ENCODE measurements at places on chromosomes 6 and 20.

- DNase-seq = no peak
These were observed 86.5 kb downstream of the CHD6 start for GRCh38 chr20:41531518-41532275.

DNA sequence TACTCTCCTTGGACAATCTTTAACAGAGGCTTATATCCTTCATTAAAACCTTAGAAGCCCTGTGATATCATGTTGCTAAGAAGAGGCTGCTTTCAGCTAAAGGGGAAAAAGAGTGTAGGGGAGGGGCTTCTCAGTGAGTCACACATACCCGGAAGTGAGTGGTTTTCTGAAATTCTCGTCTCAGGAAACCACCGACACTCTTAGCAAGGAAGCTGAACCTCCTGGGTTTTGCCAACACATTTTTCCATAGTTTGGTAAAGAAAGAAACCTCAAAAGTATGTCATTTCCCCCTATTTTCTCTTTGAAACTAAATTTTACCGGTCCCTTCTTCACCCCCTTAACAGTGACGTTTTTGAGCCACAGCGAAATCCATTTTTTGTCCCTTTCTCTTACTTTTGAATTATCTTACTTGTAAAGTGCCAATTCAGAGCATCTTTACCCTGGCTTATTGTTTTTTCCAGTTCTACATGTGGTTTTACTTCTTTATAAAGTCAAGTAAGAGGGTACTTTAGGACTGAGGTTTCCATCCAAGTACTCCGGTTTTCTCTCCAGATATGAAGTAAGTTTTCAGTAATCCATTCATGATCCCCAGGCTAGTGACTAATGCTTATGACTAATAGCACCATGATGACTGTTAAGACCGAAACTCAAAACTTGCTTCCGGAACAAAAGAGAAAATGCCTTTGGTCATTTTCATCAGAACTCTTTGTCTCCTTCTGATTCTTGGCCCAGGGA is 219.3 kb downstream of the ARHGAP18 start:
- DNase-seq = peak; percentile 19

- no peak for DNase-seq
These were observed 171.2 kb downstream of the JARID2 start for GRCh38 chr6:15416932-15417509.

GRCh38 chr20:24909086-24909780 is 39.8 kb upstream of the CST7 start:
- no peak for DNase-seq

DNA sequence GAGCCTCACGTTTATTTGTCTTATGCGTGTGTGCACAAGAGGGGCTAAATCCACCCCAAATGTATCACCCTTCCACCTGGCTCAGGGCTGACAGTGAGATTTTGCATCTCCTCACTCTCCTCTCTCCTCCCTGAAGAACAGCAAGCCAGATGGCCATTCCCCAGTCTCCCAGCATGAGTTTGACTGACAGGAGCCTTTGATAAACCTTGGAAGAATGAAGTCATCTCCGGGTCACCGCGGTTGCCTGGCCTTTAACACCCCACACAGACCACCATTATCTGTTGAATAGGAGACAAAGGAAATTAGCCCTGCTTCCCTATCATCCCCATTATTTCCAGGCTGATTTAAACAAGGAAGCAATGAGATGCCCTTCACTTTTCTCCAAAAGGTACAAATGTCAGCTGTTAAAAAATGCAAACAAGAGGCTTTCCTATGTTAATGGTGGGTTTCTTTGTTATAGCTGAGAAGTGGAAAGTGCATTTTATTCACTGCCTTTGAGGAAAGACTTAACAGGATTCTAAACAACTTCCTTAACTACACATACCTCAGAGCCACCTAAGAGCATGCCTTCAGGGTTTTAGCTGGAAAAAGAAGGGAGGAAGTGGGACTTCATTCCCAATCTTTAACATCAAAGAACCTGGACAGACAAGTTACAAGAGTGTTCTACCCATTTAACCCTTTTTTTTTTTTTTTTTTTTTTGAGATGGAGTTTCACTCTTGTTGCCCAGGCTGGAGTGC is 524.8 kb upstream of the ID4 start:
- no peak for DNase-seq

DNA sequence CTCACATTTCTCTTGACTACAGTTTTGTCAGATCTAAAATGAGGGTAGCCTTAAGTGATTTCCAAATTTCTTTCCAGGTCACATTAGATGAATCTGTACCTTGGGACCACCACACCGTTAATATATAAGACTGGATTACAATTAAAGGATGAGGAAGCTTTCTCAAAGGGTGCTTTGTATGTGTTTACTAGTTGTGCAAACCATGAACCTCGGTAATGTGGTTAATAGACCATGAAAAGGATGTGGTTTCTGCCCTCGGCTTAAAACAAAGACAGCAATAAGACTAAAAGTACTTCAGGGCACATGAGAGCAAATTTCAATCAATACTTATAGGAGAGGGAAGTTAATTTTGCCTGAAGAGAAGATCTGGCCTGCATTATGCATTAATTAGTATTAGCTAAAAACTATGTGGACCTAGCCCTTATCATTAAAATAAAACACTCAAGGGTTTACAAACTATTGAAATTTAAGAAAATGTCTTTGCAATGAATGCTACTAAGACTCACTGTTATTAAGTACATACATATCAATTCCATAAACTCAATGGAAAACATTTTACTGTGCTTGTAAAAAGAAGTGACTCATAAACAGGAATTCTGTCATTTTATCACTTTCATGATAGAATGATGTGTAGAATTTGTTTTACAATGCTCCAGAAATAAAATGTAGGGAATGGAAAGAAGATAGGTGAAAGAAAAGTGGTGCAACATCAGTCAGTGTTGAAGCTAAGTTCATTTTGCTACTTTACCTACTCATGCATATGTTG is 936 bp upstream of the TMX4 start:
- no peak for DNase-seq

DNA sequence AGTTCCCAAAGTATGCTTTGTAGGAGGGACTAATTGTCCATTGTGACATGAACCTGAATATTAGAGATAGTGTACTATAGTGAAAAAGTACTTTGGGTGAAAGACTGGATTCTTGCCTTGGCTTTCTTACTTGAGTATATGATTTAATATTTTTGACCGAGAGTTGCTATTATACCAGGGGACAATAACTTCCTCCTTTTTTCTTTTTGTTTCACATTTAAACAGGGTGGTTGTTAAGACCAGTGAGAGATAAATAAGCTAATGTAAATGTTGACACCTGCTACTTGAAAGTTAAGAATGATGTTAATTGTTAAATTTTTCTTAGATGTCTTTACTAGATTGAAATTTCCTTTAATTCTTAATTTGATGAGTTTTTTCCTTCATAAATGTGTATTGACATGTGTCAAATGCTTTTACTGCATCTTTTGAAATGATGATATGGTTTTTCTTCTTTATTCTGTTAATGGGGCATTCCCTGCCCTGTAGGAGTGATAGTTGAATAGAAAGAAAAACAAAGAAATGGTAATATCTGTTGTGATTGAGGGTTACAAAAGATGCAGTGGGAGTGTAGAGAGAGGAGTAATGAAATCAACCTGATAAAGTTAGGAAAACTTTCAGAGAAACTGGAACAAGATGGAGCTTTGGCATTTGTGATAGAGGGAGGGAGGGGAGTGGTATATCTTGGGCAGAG is 48.4 kb downstream of the ZFAND3 start:
- no peak for DNase-seq

DNA sequence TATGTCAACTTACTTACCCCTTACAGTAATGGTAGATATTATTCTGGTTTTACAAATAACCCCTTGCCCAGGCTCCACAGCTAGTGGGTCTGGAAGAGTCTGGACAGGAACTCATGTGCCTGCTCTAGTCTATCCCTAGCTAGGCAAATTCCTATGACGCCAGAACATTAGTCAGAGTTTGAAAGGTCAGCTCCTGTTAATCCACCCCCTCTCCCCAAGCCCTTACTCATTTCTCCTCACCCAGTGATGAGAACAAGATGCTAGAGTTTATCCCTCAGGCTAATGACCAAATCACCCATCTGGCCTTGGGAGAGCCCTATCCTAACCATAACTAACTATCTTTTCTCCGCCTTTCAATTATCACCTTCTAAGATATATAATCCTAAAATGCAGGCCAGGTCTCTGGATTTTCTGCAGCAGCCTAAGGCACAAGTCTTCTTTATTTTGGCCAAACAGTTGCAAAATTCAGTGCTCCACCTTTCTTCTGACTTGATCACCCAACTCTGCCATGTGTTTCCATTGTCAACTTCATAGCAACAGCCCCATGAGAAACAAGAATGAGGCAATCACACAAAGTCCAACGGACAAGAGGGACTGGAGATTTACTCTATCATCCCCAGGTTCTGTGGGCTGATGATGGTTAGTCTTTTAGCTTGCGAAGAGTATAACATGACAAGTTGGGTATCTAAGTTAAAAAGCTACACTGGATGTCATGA is 113.3 kb downstream of the TASP1 start:
- no peak for DNase-seq

GRCh38 chr6:16712931-16713484 is 48.3 kb downstream of the ATXN1 start:
- DNase-seq = no peak

GRCh38 chr6:74368746-74369145 is 672.7 kb downstream of the CD109 start:
- DNase-seq = no peak

GRCh38 chr6:21639316-21639715 is 45.8 kb downstream of the SOX4 start:
- DNase-seq = no peak

DNA sequence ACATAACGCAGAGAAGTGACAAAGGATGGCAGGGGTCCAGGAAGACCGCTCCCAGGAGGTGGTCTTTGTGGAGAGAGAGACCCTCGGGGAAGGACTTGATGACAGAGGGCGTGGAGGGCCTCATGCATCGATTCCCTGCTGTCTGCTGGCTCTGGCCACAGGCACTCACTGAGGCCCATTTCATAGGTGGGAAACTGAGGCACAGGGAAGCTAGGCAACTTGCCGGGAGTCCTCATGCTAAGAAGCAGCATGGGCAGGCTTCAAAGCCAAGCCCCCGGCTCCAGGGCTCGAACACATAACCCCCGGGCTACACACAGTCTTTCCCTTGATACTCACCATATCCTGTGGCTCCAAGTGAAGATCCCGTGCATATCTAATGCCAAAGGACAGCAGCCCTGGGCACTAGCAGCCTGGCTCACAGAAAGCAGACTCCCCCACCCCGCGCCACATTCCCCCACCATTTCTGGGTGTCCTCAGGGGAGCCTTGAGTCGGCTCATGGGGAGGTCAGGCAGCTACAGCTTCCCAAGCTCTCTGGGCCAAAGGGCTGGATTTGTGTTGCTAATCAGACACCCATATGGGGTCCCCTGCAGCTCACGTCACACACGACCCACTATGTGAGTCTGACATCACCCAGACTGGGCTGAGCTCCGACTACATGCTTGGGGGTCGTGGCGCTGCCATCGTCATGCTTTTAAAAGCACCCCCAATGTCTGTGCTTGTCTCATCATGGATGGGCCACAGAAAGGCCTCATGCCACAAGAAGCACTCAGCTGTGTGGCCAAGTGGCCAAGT is 130.9 kb upstream of the PMEPA1 start:
- DNase-seq = no peak

- DNase-seq = no peak
These were observed 12.2 kb downstream of the RAET1G start for GRCh38 chr6:149910721-149911151.

GRCh38 chr6:41682056-41682477 is 43.8 kb downstream of the MDFI start:
- peak; percentile 56 for DNase-seq

DNA sequence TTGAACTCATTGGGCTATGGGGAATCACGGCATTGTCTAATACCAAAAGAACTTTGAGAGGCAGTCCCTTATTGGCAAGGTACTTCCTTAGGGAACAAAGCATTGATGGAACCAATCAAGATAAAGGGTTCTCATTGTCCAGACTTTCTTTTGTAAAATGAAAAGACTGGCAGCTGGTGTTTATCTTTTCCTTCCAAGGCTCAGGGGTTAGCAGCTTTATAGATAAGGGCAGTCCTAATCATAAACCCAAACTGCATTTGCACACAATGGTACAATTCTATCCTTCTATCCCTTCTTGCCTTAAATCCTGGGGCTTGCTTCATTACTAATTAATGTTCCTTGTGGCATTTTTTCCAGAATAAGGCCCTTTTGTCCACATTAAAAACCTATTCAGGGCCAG is 28.6 kb downstream of the CDK19 start:
- DNase-seq = no peak

DNA sequence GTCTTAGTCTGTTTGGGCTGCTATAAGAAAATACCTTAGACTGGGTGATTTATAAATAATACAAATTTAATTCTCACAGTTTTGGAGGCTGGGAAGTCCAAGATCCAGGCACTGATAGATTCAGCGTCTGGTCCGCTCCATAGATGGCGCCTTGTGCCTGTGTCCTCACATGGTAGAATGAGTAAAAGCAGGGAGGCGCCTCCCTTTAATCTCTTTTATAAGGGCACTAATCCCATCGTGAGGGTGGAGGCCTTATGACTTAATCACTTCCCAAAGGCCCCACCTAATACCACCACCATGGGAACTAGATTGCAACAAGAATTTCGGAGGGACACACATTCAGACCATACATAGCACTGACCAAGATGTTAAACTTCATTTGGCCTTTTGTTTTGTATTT is 91.2 kb upstream of the TMEM181 start:
- DNase-seq = no peak

- DNase-seq = no peak
These were observed 19.7 kb downstream of the SLC22A16 start for GRCh38 chr6:110456694-110457093.

DNA sequence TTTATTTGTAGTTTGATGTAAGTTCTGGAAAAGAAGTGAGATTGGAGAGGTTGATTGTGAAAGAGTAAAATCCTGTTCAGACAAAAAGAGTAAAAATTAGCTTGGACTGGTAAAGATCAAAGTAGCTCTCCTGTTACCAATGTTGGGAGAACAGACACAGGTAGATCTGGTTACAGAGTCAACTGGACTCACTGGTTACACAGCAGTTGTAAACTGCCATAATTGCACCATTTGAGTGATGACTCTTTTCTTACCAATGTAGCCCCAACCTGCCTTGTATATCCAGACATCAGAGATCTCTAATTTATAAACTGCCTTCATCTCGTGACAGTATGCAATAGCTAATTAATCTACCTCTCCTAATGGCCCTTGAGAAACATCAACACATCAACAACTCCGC is 165.6 kb upstream of the PRSS16 start:
- DNase-seq = no peak

All from activated CD4-positive, alpha-beta T cell treated with anti-CD3 and anti-CD28 coated beads, Interleukin-2, amount 50 U/mL, for 24 hours (primary cell).